ENCODE measurements at places on chromosomes 2 and 18. TPM values are rescaled to one million over a fixed set of nuclear protein-coding genes. Genes with fewer than 3 reads are reported as not detected.

DNA sequence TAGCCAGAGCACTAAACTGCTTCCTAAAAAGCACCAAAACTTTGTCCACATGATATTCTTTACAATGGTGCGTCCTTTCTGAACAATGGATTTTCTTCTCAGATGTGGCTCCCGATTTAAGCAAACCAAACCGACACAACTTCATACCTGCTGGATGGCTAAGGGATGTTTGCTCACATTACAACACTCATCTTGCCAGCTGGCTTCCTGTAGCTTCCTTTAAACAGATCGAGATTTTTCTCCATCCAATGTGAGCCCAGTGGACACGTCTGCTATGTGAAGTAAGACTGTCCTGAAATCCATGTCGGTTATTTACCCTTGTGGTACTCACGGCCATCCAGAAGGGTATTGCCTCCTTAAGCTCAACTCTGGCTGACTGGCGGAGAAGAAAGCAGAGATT is 126.5 kb downstream of the MAPK4 start:
- DNase-seq = no peak

- DNase-seq = no peak
These were observed 11.7 kb upstream of the NABP1 start for GRCh38 chr2:191666226-191666625.

GRCh38 chr2:122105877-122106206 is 350.4 kb downstream of the TSN start:
- no peak for DNase-seq

DNA sequence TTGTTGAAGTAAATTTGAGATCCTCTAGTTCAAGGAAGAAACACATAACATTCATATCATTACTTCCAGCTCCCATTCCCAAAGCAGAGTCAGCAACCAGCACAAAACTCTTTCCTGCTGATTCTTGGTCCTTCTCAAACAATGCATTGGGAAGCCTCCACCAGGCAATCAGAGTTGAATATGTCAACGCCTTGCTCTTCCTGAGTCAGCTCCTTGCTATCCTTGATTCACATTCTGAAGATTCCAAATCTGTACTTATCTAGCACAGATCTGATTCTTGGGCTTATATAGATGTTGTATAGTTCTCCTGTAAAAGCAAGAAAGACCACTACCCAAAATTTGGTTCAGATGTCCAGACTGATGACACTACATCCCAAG is 29.6 kb downstream of the CFAP210 start:
- no peak for DNase-seq

- no peak for DNase-seq
These were observed 178.3 kb downstream of the TRIB2 start for GRCh38 chr2:12895017-12895416.

DNA sequence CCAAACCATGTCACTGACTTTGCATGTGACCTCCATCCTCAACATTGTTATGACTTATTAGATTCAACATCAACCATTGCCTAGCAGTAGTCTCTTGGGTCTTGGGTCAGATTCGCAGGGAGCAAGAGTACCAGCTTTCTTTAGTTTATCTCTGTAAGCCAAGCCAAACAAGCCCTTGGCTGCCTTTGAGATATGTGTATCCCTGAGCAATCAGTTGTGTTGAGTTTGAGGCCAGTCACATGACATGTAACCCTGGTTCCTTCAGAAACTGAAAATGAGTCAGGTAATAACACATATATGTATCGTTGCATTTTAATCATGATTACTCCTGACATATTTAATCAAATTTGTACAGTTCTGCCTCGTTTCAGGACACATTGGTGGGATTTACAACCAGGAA is 173.3 kb downstream of the PARD3B start:
- no peak for DNase-seq

DNA sequence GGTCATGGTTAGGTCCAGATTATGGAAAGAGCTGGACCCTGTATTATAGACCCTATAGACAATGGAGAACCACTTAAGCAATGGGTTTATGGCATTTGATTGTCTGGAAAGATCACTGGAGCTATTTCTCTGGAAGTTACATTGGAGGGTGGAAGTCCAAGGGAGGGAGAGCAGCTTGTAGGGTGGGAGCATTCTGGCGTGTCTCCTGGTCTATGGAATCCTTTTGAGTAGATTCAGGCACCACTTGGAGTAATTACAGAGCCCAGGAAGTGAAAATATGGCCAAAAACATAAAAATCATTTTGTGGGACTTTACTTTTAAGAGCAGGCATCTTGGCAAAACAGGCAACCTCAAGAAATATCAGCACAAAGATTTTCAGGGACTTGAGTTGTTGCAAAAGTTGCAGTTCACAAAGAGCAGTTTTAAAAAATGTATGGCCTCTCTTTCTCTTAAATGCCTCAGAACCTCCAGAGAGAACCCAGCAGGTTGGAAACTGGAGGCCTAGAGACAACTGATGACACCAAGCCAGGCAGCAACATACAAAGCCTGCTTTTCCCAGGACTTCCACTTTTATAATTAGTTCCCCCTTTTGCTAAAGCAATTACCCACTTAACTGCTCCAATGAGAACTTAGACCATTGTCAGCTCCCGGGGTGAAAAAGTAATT is 331.0 kb downstream of the MYCN start:
- no peak for DNase-seq

DNA sequence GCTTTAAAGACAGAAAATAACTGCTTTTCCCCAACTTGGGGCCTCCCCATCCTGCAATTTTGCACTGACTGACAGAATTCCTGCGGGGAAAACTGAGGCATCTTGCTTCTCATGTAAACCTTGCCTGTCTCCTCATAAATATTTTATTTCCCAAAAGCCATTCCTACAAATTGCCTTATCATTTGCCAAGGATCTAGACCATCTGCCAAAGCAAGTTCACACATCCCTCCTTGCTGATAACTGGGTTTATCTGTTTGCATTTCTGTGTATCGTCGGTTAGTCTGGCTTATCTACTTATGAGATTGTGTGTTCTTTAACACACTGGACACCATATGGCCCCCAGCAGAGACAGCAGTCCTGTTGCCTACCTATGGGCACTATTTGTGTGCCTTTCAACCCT is 3.0 kb upstream of the CNGA3 start:
- DNase-seq = no peak

GRCh38 chr2:85394976-85395375 is 15.2 kb downstream of the CAPG start:
- DNase-seq = no peak

GRCh38 chr2:133374781-133375180 is 193.5 kb downstream of the NCKAP5 start:
- DNase-seq = no peak

DNA sequence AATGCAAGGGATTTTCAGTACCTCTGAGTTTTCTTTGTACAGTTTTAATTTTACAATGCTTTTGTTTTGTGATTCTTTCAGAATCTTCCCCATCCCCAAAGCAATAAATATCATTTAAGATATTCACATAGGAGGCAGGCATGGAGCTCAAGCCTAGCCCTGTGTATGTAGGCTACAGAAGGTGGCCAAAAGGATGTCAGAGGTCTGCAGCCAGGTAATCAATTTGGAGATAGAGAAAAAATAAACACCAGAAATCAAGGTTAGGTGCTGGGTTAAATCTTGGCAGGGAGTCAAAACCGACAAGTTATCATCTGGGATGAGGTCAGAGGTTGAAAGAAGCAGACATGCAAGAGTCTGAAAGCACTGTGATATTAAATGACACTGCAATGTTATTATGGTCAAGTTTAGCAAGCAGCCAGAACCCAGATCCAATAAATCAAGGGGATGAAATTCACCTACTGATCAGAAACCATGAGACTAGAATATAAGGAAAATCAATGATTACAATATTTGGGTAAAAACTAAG is 45.1 kb upstream of the LRP1B start:
- no peak for DNase-seq

DNA sequence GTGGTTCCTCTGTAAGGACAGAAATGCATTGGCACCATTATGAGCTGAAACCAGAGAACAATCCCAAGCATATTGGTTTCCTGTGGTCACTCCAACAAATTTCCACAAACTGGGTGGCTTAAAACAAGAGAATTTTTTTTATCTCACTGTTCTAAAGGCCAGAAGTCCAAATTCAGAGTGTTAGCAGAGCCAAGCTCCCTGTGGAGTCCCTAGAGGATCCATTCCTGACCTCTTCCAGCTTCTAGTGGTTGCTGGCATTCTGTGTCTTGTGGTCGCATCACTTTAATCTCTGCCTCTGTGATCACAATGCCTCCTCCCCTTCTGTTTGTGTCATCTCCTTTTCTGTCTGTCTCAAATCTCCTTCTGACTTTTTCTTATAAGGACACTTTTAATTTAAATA is 380.3 kb downstream of the NYAP2 start:
- no peak for DNase-seq

GRCh38 chr2:84460670-84461069 is 1.6 kb upstream of the SUCLG1 start:
- no peak for DNase-seq

DNA sequence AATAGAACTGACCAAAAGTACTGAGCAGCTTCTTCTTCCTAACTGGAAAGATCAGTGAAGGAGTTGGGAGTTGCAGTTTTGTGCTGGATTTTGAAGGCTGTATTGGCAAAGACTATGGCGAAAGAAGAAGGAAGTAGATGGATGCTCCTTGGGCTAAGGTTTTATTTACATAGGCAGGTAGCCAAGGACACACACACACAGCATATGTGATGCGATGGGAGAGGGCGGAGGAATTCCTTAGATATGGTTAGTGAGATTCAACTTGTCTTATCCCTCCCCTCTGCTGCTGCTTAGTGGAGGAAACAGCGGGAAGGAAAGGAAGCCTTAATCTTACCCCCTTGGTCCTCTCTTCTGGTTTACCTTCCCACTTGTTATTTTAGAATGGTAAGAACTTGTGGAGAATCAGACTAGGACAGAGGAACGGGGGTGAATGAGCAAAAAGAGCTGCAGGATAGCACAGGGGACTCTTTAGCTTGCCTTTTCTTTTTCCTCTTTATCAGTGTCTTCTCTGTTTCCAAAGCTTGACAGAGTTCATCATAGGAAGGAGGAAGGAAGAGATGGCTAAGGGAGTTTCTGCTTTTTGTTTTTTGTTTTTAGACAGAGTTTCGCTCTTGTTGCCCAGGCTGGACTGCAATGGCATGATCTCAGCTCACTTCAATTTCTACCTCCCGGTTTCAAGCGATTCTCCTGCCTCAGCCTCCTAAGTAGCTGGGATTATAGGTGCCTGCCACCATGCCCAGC is 87.9 kb downstream of the OSBPL6 start:
- no peak for DNase-seq

DNA sequence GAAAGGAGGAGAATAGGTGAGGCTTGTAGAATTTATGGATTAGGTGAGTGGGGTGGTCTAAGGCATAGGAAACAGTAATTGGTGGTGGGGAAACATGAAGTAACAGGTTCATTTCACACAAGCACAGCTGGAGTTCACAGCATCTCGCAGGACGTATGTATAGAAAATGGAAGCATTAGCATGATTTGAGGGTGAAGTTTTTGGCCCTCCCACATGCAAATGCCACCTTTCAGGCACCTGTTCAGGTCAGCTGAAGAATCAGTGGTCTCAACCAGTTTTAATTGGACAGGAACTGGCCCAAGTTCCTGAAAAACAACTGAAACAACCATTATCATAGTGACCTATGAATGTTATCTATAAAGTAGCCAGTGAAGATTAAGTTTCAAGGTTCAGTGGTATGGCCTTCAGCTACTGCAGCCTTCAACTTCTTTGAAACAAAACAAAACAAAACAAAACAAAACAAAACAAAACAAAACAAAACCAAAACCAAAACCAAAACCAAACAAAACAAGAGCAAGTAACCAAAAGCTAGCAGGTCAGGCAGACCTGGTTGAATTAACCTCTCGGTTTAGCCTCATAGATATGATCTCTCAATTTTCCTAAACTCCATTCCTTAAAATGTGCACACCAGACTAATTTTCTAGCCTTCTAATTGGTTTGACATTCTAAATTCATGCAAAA is 102.1 kb upstream of the SPHKAP start:
- DNase-seq = no peak

GRCh38 chr18:10863026-10863425 is 286.3 kb downstream of the PIEZO2 start:
- no peak for DNase-seq

- DNase-seq = no peak
These were observed 107.8 kb upstream of the LTBP1 start for GRCh38 chr2:32838949-32839348.

- no peak for DNase-seq
These were observed 34.8 kb downstream of the LBH start for GRCh38 chr2:30266051-30266621.

DNA sequence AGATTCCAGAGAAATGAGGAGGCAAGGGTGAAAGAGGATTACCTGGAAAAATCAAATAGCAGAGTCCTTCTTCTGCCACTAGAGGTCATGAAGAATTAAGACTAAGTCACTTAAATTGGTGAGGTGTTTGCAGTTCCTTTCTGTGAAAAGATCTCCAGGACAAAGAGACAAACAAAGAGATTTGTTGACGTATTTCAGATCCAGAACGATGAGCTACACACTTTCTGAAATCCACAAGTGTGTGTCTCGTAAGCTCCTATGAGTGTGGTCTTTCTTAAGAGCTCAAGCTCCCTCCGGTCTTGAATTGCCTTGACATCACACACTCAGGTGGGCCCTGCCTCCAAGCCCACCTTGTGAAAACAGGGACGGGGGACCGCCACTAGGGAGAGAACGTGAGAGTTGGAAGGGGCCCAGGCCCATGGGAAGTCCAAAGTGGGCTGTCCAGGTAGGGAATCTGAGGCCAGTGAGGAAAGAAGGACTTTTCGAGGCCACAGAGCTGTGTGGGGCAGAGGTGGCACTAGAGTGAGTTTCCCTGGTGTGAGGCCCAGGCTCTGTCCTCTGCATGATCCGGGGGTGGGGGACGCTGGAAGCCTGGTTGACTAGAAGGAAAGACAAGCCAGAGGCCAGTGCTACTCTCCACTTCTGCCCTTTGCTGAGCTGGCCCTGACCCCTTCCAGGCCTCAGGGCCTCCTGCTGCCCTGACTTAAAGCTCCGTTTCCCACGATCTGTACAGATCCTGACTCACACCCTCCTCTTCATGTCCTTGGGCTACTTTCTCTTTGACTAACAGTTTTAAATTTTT is 168.1 kb upstream of the NCK2 start:
- no peak for DNase-seq

GRCh38 chr2:127893494-127893893 is 7.7 kb upstream of the AMMECR1L start:
- DNase-seq = no peak

GRCh38 chr18:74476140-74476539 is 19.0 kb upstream of the DIPK1C start:
- DNase-seq = no peak

The HOXD8 gene
- total RNA-seq = 0.87 TPM

The GRHL1 gene
- 3.0 TPM for total RNA-seq

The ZNF385B gene
- not detected for total RNA-seq

The MEP1B gene
- total RNA-seq = not detected

The ALK gene
- total RNA-seq = 0.14 TPM

The GRB14 gene
- 21.5 TPM for total RNA-seq

The FAM110C gene
- total RNA-seq = 10.2 TPM

The MTX2 gene
- 10.6 TPM for total RNA-seq

The GATA6 gene
- total RNA-seq = 20.2 TPM

The PRKRA gene
- 17.6 TPM for total RNA-seq

The SPATA3 gene
- total RNA-seq = not detected

The BIRC6 gene
- 42.7 TPM for total RNA-seq

The KIAA2012 gene
- not detected for total RNA-seq

The KIF5C gene
- total RNA-seq = 5.7 TPM

All from pancreas (tissue), 10 donors.